Endothelial cell (in vitro differentiated cells): ENCODE measurements at places on chromosomes 6 and 20.

DNA sequence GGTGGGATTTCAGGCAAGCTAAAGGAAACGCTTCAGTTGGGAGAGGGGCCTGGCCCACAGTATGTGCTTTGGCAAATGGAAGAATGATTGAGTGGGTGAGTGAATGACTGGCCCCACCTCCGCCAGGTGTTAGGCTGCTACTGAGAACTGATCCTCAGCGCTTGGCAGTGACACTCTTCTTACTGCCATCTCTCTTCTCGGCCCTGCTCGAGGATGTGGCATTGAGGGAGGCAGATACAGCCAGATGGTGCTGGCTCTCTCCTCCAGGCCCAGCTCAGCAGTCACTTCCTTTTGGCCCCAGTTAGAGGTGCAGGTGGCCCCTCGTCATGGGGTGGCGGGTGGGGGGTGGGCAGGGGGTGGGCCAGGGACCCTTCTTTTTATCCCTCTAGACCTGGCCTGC lies 38.9 kb upstream of the KCNK5 start:
- DNase-seq = no peak

- DNase-seq = no peak
Observed at GRCh38 chr20:41654292-41654691, 36.1 kb upstream of the CHD6 start.

GRCh38 chr6:135052939-135053338 lies 1.7 kb downstream of the HBS1L start:
- DNase-seq = no peak

DNA sequence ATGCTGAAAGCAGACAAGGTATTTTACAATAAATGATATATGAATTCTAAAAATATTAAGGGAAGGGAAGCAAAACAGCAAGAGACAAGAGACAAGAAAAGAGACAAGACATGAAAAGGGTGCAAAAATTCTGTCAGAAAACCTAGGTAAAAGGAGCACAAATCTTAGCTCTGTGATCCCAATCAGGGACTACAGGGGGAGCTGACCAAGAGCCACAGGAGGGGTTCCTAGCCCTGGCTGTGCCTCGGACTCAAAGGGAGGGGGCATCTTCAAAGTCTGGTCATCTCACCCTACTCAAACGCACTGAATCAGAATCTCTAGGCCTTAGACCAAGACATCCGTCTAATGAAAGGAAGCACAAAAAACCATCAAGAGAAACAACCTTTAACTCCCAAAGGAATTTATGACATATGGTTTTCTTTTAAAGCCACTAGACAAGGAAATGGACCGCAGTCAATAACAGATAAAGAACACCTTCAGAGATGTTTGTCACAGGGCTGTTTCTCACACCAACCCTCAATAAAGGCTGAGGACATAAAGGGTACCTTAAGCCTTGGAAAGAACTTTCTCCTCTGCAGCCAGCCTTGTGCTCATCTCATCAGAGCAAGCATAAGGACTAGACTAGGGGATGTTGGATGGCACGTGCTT lies 130.4 kb upstream of the CDYL start:
- DNase-seq = no peak

DNA sequence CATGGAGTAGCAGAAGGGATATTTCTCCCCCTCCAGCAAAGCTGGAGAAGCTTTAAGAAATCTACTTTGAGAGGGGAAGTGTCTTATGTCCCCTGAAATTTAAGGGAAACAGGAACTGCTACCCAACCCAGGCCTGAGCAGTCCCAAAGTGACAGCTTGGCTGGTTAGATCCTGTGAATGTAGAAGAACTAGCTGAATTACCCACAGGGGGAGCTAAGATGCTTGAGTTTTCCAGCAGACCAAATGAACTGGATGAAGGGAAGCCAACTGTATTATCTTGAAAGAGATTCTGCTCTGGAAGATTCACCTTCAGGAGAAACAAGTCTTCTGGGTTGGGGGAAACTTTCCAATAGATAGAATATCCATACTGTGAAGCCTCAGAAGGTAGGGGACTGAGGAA lies 303.3 kb upstream of the MMS22L start:
- peak; percentile 8 for DNase-seq

- DNase-seq = no peak
Observed at GRCh38 chr6:29757701-29758293, 34.6 kb downstream of the HLA-F start.

GRCh38 chr6:21134356-21134755 lies 459.2 kb upstream of the SOX4 start:
- no peak for DNase-seq

DNA sequence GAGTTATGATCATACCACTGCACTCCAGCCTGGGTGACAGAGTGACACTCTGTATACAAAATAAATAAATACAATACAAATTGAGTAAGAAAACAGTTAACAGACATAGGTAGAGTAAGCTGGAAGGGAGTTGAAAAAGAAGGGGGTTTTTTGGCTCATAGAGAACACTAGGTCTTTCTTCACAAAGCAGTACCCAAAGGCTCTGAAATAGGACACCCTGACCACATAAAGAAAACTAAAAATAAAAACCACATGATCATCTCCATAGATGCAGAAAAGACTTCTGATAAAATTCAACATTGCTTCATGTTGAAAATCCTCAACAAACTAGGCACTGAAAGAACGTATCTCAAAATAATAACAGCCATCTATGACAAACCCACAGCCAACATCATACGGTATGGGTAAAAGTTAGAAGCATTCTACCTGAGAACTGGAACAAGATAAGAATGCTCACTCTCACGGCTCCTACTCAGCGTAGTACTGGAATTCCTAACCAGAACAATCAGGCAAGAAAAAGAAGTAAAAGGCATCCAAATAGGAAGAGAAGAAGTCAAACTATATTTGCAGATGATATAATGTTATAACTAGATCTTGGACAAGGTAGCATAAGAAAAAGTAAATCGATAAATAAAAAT lies 48.6 kb downstream of the TOMM6 start:
- DNase-seq = no peak
